Activated CD4-positive, alpha-beta T cell treated with anti-CD3 and anti-CD28 coated beads, Interleukin-2, amount 10 ng/mL, durations not matched to agents 7 days and 5 days (primary cell): ENCODE measurements at places on chromosomes 6 and 20. TPM values are rescaled to one million over a fixed set of nuclear protein-coding genes. Genes with fewer than 3 reads are reported as not detected.

Gene RAET1L
- not detected for total RNA-seq

Gene DEFB114
- total RNA-seq = not detected

Gene DLL1
- 0.55 TPM for total RNA-seq

Gene SLC35D3
- total RNA-seq = not detected

Gene BACH2
- 61.6 TPM for total RNA-seq

Gene BMP7
- total RNA-seq = not detected

Gene ECT2L
- not detected for total RNA-seq

Gene TRDN
- not detected for total RNA-seq

- no peak overlapping the region for H3K4me3 ChIP-seq
- no peaks in the 10 kb centered on the region for H3K36me3 ChIP-seq
- no peak for DNase-seq
- H3K27ac ChIP-seq = no peak overlapping the region
- no peaks in the 10 kb centered on the region for H3K4me1 ChIP-seq
Observed at GRCh38 chr6:112501705-112502104, 154.6 kb downstream of the RFPL4B start.

DNA sequence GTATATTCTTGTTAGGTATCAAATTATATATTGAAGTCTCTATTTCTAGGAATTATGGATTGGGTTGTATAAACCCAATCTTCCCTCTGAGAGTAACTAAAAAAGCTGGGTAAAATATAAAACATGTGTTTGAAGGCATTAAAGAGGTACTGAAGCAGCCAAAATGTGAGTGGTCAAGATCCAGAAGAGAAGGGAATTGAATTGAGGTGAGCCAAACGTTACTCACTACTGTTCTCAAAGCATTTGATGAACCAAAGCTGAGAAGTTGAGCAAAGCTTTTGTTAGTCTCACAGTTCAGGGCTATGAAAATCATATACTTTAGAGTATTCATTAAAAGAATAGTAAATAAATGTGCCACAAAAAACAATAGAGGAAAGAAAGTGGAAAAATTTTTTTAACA is 365.8 kb downstream of the BCKDHB start:
- no peaks in the 10 kb centered on the region for H3K36me3 ChIP-seq
- no peak overlapping the region for H3K27ac ChIP-seq
- no peaks in the 10 kb centered on the region for H3K27me3 ChIP-seq
- H3K4me3 ChIP-seq = no peak overlapping the region

GRCh38 chr6:16179970-16180431 is 51.1 kb downstream of the MYLIP start:
- peaks cover 4% of the 10 kb centered on the region for H3K27me3 ChIP-seq
- peaks cover 44% of the 10 kb centered on the region for H3K4me1 ChIP-seq
- peak overlapping the region; percentile 10 for H3K4me3 ChIP-seq
- peak overlapping the region; percentile 88 for H3K27ac ChIP-seq
- peak; percentile 83 for DNase-seq
- peaks cover 40% of the 10 kb centered on the region for H3K36me3 ChIP-seq

- H3K4me3 ChIP-seq = no peak overlapping the region
- H3K4me1 ChIP-seq = no peaks in the 10 kb centered on the region
- H3K27me3 ChIP-seq = peaks cover 4% of the 10 kb centered on the region
- no peak overlapping the region for H3K27ac ChIP-seq
- DNase-seq = no peak
Observed at GRCh38 chr6:41759106-41759904, 12.1 kb upstream of the PGC start.

DNA sequence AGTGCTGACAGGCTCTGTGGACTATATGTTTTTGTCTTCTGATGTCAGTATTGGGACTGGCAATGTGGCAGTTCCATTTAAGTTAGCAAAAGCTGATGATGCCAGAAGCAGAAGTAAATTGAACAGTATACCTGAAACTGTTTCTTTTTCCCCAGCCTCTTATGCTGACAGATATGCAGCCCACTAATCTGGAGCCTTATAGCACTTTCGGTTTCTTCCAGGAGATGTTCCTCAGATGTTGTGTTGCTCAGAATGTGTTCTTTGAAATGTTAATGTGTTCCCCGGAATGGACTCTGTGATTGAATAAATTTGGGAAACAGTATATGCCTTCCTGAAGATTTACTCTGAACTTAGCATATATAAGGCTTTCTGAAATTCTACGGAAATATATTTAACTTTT is 80.7 kb upstream of the MRAP2 start:
- no peaks in the 10 kb centered on the region for H3K27me3 ChIP-seq
- no peak for DNase-seq
- H3K4me3 ChIP-seq = no peak overlapping the region
- no peaks in the 10 kb centered on the region for H3K4me1 ChIP-seq
- peaks cover 25% of the 10 kb centered on the region for H3K36me3 ChIP-seq

DNA sequence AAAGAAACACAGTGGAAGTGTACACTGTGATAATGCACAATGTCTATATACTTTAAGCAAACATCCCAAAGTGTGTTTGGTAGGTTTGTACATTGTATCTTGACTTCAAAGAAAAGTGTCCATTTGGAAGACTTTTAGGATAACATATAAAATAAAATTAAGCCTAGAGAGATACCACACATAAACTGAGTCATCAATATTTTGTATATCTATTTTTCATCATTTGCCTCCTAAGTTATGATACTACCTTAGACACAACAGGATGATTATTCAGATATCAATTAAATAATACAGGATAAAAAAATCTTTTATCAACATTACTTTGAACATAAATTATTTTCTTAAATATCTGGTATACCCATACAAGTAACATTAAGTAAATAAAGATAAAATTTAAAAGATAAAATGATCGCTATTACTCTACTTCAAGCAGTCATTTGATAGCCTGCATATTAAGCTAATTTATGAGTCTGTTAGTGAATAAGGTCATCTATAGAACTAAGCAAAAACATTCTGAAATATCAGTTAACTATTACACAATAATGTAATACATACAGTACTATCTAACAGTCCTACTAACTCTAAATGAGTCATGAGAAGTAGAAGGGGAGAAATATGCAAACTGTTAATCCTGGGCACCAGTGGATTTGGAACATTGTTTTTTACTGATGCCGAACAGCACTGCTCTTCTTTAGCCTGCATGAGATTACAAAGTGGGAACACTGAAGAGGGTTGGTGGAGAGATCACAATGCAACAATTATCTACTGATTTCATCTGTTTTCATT is 158.4 kb upstream of the SIM1 start:
- no peak overlapping the region for H3K27ac ChIP-seq
- H3K36me3 ChIP-seq = peaks cover 41% of the 10 kb centered on the region
- no peaks in the 10 kb centered on the region for H3K27me3 ChIP-seq
- no peaks in the 10 kb centered on the region for H3K4me1 ChIP-seq

DNA sequence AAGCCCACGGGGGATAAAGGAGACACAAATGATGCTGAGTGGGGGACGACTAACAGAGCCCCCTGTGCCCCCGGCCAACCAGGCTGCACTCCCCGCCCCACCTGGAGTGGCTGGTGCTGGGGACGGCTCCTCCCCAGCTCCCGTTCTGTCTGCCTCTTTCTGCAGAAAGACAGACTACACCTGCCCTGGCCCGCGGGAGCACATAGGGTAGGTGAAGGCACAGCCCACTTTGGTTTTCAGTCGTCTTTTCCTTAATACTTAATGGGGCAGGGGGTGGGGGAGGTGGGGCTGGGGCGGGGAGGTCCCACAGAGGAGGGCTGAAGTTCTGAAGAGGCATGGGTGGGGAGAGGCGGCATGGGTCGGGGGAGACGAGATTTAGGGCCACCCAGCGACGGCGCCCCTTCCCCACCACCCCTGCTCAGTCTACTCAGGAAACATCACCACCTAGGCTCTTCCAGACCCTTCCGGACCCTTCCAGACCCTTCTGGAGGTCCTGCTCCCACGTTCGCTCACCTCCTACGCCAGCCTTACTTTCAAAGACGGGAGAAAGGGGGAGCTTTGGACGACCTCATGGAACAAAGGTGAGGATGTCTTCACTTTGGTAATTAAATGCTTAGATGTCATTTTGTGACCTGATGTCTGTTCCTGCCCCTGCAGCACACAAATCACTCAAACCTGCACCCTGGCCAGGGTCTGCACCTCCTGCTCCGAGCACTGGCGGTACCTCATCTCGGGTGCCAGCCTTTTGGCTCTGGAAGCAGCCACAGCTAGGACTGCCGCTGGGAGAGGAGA is 21.2 kb upstream of the FRMD1 start:
- peaks cover 28% of the 10 kb centered on the region for H3K27me3 ChIP-seq
- no peaks in the 10 kb centered on the region for H3K4me1 ChIP-seq
- no peak overlapping the region for H3K4me3 ChIP-seq

- no peaks in the 10 kb centered on the region for H3K4me1 ChIP-seq
- H3K36me3 ChIP-seq = no peaks in the 10 kb centered on the region
- DNase-seq = no peak
- H3K27me3 ChIP-seq = no peaks in the 10 kb centered on the region
- no peak overlapping the region for H3K4me3 ChIP-seq
- H3K27ac ChIP-seq = no peak overlapping the region
Observed at GRCh38 chr6:141261016-141261671, 871.6 kb upstream of the GJE1 start.

DNA sequence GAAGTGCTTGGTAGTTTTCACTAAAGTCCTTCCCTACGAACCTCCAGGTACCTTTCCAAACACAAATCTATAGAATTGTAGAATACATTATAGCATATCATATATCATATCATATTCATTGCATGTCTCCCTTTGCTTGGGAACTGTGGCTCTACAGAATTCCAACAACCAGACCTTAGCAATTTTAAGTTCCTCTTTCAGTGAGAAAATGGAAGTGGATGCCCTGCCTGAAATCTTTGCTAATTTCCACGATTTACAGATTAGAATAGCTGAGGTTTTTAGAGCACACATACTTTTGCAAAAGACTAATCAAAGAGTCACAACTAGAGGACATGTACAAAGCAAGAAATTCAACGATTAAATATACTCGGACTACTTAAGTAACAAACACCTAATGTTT is 78.6 kb downstream of the TNFRSF21 start:
- H3K4me3 ChIP-seq = no peak overlapping the region
- DNase-seq = no peak
- H3K27me3 ChIP-seq = no peaks in the 10 kb centered on the region
- H3K27ac ChIP-seq = no peak overlapping the region

GRCh38 chr6:12058172-12058961 is 46.3 kb downstream of the HIVEP1 start:
- no peaks in the 10 kb centered on the region for H3K27me3 ChIP-seq
- H3K4me3 ChIP-seq = no peak overlapping the region
- H3K36me3 ChIP-seq = peaks cover 7% of the 10 kb centered on the region
- H3K27ac ChIP-seq = no peak overlapping the region
- peaks cover 49% of the 10 kb centered on the region for H3K4me1 ChIP-seq

DNA sequence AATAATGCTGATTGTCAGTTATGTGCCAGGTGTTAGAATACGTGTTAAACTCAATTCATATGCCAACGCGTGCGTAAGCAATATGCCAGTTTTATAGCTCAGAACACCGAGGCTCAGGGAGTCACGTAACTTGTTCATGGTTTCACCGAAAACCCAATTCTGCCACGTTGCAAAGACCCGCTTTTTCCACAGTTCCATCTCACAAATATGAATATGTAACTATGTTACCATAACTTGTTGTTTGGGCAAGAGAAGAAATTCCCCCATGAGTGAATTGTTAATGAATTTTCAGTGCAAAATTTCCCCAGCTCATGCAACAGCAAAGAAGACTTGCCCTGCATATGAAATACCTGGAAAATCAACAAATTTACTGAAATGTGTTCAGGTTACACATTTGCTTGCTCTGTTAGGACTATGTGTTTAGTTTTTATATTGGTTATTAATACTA is 30.1 kb downstream of the SF3B5 start:
- H3K4me1 ChIP-seq = peaks cover 46% of the 10 kb centered on the region
- no peak for DNase-seq
- peaks cover 4% of the 10 kb centered on the region for H3K27me3 ChIP-seq
- no peaks in the 10 kb centered on the region for H3K36me3 ChIP-seq

DNA sequence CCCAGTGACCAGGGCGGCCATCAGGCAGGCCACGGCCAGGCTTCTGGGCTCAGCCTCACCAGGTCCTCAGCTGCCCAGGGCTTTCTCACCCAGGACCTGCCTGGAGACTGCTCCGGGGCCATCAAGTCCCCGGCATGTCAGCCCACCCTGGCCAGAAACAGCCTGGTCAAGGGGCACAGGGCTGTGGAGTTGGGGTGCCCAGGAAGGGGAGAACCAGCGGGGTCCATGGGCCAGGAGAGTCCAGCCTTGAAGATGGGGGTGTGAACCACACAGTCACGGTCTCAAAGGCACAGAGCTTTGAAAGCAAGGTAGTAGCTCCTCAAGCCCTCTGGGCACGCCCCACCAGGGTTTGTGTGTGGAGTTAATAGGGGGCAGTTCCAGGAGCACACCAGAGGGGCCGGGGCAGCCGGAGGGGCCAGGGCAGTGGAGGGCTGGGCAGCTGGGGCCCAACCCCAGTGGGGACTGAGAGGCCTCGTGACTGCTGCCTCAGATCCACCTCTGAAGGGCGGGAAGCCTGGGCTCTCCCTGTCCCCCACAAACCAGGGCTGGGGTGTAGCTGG is 48.0 kb upstream of the BHLHE23 start:
- DNase-seq = no peak
- H3K36me3 ChIP-seq = no peaks in the 10 kb centered on the region
- no peak overlapping the region for H3K4me3 ChIP-seq
- no peaks in the 10 kb centered on the region for H3K4me1 ChIP-seq
- H3K27ac ChIP-seq = no peak overlapping the region
- H3K27me3 ChIP-seq = no peaks in the 10 kb centered on the region

DNA sequence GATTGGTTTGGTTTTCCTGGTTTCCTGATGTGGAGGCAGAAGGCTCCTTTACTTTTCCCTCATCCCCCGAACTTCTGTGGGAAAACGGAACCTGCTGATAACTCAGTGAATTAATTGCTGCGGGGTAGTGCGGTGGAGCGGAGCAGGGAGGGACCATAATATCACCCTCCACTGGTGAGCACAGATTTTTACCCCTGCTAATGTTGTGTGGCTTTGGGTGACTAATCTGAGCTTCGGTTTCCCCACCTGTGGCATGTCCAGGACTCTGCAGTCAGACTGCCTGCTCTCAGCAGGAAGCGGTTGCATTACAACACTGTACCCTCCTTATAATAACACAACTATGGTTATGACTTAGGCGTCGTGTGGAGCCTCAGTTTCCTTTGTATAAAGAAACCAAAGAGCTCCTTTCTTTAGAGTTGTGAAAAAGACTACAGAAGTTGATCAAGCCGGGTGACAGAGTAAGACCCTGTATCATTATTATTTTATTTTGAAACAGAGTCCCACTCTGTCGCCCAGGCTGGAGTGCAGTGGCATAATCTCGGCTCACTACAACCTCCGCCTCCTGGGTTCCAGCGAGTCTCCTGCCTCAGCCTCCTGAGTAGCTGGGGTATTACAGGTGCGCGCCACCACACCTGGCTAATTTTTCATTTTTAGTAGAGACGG is 2.2 kb upstream of the ID1 start:
- peak; percentile 55 for DNase-seq
- H3K4me1 ChIP-seq = peaks cover 29% of the 10 kb centered on the region
- peak overlapping the region; percentile 66 for H3K27ac ChIP-seq
- peaks cover 40% of the 10 kb centered on the region for H3K27me3 ChIP-seq

- H3K36me3 ChIP-seq = peaks cover 1% of the 10 kb centered on the region
- H3K27ac ChIP-seq = no peak overlapping the region
- H3K4me3 ChIP-seq = peak overlapping the region; percentile 7
- peaks cover 20% of the 10 kb centered on the region for H3K4me1 ChIP-seq
- no peak for DNase-seq
- peaks cover 10% of the 10 kb centered on the region for H3K27me3 ChIP-seq
Observed at GRCh38 chr20:3102575-3103368, 18.2 kb upstream of the AVP start.
